ENCODE measurements at places on chromosomes 12 and 14.

DNA sequence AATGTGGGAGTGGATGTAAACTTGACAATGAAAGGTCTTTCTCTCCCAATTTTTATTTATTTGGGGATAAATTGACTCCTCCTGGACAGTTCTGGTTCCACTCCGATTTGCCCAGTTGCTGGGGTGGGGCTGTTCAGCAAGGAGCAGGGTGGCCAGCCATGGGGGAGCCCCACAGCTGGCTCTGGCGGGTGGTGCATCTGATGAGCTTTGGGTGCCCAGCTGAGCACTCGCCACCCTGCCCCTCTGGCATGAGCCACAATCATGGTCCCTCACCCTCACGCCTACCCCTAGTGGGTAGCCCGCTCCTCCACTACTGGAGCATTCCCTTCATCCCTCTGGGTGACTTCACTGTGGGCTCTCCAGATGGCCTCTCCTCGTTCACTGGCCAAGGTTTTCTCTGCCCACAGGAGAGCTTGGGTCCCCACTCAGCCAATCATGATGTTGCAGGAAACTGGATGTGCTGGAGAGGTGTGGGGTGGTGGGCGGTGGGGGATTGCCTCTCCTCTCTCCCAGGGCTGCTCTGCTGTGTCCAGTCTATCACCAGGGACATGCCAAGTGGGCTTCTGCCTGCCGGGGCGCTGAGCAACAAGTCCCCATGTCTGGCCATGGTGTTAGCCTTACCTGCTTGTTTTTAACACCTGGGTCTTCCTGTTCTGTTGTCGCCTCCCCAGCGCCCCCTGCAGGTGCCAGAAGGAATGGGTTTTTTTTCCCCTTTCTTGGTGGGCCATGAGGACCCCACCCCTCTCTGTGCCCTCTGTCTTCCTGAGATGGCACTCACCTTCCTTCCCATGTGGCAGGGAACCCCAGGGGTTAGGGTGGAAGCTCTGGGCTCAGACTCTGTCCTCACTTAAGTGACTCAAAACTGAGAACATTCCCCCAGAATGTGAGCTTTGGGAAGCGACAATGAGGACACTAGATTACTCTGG, 3.4 kb downstream of the CYP46A1 start:
- DNase-seq = no peak

DNA sequence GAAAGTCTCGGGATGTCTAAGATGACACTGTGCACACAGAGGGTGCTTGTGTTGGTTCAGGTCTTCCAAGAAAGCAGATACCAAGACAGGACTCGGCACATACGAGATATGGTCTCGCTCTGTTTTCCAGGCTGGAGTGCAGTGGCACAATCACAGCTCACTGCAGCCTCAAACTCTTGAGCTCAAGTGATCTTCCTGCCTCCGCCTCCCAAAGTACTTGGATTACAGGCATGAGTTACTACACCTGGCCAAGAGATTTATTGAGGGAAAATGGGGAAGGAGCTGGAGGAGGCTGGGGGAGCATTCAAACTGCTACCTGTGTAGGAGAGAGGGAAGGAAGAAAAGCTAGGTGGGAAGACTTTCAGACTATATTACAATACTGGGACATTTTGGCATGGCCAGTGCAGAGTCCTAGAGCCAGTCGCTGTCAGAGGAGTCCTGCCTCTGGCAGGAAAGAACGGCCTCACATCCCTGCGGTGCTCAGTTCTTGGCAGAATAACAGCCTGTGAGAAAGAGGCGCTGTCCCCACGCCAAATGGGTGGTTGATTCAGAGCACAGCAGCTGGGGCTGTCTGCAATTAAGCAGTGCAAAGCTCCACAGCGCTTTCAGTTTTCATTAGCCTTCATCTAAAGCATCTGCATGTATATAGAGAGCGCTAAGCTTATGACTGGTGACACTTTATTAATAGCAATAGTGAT, 18.3 kb downstream of the SLC17A8 start:
- DNase-seq = no peak

- DNase-seq = no peak
These were observed 241.8 kb downstream of the ALG10 start for GRCh38 chr12:34264110-34264509.

DNA sequence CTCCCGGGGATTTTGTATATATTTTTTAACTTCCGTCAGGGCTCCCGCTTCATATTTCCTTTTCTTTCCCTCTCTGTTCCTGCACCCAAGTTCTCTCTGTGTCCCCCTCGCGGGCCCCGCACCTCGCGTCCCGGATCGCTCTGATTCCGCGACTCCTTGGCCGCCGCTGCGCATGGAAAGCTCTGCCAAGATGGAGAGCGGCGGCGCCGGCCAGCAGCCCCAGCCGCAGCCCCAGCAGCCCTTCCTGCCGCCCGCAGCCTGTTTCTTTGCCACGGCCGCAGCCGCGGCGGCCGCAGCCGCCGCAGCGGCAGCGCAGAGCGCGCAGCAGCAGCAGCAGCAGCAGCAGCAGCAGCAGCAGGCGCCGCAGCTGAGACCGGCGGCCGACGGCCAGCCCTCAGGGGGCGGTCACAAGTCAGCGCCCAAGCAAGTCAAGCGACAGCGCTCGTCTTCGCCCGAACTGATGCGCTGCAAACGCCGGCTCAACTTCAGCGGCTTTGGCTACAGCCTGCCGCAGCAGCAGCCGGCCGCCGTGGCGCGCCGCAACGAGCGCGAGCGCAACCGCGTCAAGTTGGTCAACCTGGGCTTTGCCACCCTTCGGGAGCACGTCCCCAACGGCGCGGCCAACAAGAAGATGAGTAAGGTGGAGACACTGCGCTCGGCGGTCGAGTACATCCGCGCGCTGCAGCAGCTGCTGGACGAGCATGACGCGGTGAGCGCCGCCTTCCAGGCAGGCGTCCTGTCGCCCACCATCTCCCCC, 777 bp downstream of the ASCL1 start:
- no peak for DNase-seq

GRCh38 chr14:80948291-80948690, 6.8 kb upstream of the CEP128 start:
- DNase-seq = no peak

DNA sequence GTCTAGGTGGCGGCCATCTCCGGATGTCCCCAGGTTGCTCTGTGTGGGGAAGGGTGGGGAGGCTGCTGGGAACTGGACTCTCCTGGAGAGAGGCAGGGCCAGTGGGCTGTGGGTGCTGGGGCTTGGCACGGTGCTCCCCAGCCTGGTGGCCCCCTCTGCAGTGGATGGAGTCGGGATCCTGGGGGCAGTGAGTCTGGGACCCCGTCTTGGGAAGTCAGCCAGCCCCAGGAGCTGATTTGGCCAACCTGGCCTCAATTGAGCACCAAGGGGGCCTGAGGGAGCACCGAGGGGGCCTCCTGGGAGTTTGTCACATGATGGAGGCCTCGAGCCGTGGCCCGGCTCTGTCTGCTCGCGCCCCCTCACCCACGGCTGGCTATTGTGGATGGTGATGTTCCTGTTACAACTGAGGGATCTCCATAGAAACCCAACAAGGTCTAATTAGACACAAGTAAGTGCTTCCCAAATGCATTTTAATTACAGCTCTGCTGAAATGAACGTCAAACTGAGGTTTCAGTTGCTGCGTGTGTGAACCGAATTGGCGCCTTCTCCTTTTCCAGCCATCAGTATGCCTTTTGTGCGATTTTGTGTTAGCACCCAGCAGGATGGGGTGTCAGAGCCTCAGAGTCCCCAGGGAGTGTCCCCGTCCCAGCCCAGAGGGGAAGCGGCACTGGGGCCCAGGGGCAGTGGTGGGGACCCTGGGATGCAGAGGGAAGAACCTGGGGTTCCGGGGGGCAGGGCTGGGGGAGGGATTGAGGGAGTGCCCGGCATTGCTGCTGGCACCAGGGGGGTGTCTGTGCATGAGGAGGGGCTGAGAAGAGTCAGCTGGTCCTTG, 71.8 kb downstream of the KIF26A start:
- no peak for DNase-seq

DNA sequence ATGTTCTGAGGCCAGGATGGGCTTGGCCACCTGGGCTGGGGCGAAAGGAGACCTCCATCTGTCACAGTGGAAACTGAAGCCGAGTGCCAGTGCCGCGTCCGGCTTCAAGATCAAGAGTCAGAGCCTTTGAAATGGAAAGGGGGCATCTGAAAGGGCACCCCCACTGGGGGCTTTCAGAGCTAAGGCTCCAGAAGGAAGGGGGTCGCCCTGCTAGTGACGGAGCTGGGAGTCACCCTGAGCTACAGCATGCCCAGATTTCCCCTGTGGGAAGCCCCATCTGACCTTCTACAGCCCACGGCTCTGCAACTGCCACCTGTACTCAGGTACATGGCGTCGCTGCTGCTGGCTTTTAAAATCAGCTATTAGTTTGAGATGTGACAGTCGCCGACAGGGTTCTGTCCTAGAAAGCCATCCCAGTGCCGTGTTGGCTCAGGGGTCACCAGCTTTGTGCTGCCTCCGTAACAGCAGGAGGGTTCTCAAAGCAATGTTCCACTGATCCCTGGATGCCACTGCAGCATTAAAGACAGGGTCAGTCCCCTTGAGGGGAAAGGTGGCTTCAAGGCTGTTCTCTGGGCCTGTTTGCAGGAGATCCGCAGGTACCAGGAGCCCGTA, 31.5 kb downstream of the CCNK start:
- DNase-seq = peak; percentile 35

DNA sequence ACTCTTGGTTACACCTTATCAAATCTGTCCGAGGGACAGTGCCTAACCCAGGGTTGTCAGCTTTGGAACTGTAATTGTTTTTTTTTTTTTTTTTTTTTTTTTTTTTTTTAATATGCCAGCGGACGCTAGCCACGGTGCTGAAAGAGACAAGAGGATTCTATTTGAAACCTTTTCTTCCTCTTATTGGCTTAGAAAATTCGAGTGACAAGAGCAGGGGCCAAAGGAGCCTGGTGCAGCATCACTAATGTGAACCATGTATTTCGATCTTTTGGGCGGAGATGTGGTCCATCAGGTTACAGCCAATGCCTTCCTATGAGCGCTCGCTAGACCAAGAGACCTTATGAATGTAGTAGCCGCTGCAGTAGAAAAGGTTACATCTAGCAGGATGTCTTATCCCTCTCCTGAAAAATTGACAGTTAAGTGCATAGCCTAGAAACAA, 922 bp downstream of the PTPRR start:
- DNase-seq = no peak

Data from breast epithelium (tissue), 4 donors.